Temporal lobe (tissue), 4 donors: ENCODE measurements at places on chromosomes 16 and 17. TPM values are rescaled to one million over a fixed set of nuclear protein-coding genes. Genes with fewer than 3 reads are reported as not detected.

The RNF213 gene
- 16.0 TPM for total RNA-seq

The RAB37 gene
- total RNA-seq, result 0.49 TPM

The IKZF3 gene
- under 0.01 TPM for total RNA-seq

The SLC22A31 gene
- total RNA-seq, result not detected

The DLX3 gene
- total RNA-seq, result under 0.01 TPM

The CDH1 gene
- total RNA-seq, result 2.2 TPM

The CD300H gene
- not detected for total RNA-seq

The KRTAP9-3 gene
- not detected for total RNA-seq

The TEDC2 gene
- total RNA-seq, result 3.9 TPM

The CHMP6 gene
- 17.2 TPM for total RNA-seq

The PPP1R27 gene
- total RNA-seq, result not detected

The CLCN7 gene
- total RNA-seq, result 43.0 TPM

The VMO1 gene
- total RNA-seq, result 0.25 TPM

The OMG gene
- total RNA-seq, result 4.7 TPM

The SULT1A1 gene
- total RNA-seq, result 6.4 TPM

The KRT20 gene
- total RNA-seq, result 0.25 TPM

The HAP1 gene
- total RNA-seq, result under 0.01 TPM

The CACNA1G gene
- 8.9 TPM for total RNA-seq

The TRIM72 gene
- 0.49 TPM for total RNA-seq

The KRTAP4-9 gene
- not detected for total RNA-seq

The MRPL58 gene
- total RNA-seq, result 8.6 TPM

The RHBDL1 gene
- total RNA-seq, result 1.7 TPM
